NCI-H460 (cell line): ENCODE measurements at places on chromosomes 2 and 18.

DNA sequence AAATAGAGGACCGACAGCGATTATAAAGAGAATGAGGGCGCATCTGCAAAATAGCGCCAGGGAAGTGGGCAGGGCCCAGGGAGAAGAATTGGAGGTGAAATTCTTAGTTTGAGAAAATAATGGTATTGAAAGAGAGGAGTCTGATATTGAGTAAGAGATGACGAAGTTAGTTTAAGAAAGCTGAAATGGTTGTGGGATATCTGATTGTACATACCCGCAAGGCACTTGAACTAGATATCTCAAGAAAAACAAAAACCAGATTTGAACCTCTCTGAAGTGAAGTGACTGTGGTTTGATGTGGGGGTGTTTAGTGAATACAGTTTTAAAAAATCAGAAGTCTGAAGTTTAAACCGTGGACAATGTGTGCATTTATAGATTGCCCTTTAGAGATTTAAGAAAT is 38.9 kb downstream of the ZNF532 start:
- no peak for DNase-seq

GRCh38 chr2:44398243-44398897 is 36.6 kb downstream of the CAMKMT start:
- no peak for DNase-seq

DNA sequence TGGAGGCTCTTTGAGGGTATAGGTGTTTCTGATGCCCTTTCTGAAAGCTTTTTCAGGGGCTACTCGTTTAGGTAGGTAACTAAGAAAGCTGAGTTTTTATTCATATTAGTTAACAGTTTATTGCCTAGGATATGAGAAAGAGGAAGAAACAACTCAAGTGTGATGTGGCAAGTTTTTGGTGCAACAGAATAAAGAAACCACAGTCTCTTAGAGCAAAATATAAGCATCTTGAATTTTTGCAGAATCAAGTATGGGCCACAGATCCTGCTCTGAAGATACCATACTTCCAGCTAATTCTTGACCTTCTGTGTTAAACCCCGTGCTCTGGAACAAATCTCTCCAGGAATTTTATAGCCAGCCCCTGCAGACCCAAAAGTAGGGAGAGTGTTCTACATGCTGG is 147.7 kb upstream of the SLC1A4 start:
- no peak for DNase-seq

DNA sequence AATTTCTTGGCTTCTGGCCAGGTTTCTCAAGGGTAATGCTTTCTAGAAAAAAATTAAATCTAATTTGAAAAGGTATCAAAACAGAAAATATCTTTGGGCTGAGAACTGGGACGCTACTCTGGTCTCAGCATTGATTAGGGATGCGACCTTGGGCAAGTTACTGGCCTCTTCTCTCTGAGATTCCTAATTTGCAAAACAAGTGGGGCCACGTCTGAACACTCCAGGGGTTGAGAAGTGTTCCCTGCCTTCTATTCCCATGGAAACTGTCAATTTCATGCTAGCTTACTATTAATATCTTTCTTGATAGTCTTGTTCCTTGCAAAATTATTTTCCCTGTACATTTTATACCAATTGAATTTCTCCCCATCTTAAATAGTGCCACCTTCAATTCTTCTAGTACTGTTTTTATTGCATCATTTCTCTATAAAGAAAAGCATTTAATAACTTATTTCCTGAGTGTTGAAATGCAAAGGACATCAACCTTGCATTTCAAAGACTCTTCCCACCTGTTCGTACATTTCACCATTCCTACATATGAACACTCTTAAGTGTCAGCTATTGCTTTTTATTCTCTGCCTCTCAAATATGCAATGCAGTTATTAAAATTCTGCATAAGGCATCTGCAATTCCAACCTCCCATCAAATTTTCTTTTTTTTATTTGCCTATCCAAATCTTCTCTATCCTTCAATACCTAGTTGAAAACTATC is 118.3 kb upstream of the DSEL start:
- no peak for DNase-seq

- DNase-seq = no peak
Measured at GRCh38 chr2:70088598-70089219, 1.4 kb downstream of the PCBP1 start.

DNA sequence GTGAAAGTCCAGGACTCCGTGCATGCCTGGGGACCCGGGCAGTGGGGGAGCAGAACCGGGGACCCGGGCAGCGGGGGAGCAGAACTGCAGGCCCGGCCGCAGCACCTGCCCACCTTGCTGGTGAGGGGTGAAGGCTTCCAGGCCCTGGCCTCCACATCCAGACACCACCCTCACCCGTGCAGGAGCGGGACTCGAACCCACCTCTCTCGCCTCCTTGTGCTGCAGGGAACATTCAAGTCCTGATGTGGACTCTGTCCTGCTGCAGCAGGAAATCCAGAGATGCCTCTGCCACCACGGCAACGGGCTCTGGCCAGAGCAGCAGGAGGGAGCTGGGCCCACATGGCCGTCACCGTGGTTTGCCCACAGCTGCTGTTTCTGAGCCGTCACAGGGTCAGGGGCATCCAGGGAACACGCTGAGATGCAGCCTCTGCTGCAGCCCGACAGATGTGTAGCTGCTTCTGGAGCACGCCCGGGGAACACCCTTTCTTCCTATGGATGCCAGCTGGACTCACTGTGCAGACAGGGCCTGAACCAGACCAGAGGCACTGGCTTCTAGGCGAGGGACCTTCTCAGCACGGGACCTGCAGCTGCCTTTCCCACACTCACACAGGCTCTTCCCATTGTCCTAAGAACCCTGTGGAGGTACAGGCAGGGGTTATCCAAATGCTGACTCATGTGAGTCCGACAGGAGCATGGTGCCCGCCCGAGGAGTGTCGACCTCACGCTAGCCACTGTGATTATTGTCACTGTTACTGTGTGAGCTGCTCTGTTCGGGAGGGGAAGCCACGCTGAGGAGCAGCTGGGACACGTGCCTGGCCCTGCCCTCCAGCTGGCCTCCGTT is 89.2 kb upstream of the CTDP1 start:
- DNase-seq = no peak

DNA sequence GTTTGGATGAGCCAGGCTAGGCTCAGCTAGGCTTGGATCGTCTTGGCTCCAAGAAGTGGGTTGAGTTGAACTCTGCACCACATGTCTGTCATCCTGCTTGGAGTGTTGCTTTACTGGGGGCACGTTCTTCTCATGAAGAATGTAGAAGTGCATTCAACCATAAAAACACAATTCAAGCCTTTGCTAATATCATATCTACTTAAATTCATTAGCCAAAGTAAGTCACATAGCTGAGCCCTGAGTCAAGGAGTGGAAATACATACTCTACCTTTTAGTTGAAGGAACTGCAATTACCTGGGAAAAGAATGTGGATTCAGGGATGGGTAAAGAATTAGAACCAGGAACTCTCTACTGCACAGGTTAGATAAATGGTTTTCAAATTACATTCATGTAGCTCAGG is 360.4 kb upstream of the KCNH7 start:
- no peak for DNase-seq

DNA sequence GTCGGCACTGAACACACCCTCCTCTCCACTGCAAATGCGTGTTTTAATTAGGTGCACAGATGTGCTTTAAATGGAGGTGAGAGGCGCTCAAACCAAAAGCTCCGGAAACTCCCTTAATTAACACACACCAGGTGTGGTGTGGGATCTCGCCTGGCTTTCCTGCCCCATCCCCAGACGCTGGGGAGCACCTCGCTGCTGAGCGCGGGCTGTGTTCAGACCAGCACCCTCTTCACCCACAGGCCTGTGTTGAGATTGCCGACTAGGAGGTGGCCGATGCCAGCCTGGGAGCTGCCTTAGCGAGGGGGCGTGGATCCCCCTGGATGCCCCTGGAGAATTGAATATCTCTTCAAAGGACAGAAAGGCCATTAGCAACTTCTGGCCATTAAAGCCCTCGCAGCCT is 171.7 kb downstream of the MYT1L start:
- no peak for DNase-seq

GRCh38 chr2:85748039-85748734 is 5.6 kb upstream of the ATOH8 start:
- DNase-seq = no peak

DNA sequence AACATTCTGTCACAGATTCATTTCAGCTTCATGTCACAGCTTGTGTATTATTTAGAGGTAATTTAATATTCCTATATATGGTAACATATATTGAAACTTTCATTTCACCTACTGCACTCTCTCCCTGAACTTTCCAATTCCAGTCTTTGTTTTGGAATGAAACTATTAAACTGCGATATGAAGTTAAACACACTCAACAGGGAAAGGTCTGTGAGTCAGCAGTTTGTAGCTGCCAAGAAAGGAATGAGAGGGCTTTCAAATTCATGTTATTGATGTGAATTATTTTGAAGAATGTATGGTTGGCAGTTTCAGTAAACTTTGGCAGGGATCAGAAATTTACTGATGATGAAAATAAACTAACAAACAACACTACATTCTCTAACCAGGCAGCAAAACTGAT is 148.3 kb downstream of the HNMT start:
- no peak for DNase-seq

- DNase-seq = peak; percentile 54
Measured at GRCh38 chr2:66428986-66429612, 5.8 kb upstream of the MEIS1 start.

GRCh38 chr18:58755304-58756010 is 84.2 kb downstream of the MALT1 start:
- no peak for DNase-seq

DNA sequence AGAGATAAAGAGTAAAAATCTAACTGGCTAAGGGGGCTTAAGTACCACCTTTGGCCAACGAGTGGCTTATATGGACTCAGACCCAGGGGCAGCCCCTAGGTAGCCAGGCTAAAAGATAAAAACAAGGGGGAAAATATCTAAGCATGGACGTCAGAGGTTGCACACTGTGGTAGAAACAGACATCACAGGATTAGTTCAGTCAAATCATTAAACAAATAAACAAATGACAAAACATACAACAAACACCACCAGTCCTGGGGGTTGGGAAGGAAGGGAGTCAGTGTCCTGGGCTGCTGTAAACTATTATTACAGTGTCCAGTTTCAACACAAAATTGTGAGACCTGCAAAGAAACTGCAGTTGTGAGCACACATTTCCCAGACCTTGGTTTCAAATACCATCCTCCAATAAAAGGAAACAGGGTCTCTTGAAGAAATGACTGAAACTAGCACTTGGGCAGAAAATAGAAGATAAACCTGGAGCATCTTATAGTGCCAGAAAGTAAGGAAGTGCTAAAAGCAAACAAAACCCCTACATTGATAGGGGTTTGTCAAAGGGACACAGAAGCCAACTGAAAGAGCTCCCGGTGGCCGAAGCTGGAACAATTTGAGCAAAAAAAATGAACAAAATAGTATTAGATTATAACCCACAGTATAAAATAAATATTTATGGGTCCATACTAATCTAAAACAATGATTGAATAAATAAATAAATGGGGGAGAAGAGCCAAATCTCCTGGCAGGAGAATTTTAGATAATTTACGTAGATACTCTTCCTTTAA is 154.8 kb upstream of the KLF7 start:
- peak; percentile 37 for DNase-seq

DNA sequence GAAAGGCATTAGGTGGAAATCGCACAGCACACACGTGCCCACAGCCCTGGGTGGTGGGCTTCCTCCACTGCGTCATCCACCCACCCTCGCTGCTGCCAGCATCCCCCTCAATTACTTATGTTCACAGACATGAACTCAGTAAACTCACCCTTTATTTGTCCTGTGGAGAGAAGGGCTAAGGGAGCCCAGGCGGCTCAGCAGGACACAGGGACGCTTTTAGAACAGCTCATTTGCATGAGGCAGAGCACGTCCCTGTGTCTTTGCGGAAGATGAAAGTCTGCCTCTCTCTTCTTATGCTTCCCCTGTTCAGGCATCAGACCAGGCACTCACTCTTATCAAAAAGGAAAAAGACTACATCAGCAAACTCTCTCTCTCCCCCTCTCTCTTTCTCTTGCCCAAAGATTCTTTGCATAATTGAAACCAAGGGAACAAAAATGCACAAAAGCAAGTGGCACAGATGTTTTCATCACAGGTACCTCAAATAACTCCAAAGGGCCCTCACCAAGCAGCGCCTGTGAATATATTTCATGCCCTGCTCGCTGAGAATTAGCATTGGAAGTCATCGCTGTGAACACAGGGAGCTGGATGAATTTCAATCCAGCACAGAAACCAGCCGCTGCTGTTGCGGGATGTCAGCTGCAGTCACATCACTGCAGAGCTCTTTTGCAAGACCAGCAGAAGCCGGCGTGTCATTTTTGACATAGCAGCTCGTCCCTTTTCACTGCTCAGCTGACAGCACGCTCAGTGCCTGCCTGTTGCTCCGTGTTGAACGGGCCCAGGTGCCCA is 376.3 kb upstream of the MYT1L start:
- DNase-seq = no peak

DNA sequence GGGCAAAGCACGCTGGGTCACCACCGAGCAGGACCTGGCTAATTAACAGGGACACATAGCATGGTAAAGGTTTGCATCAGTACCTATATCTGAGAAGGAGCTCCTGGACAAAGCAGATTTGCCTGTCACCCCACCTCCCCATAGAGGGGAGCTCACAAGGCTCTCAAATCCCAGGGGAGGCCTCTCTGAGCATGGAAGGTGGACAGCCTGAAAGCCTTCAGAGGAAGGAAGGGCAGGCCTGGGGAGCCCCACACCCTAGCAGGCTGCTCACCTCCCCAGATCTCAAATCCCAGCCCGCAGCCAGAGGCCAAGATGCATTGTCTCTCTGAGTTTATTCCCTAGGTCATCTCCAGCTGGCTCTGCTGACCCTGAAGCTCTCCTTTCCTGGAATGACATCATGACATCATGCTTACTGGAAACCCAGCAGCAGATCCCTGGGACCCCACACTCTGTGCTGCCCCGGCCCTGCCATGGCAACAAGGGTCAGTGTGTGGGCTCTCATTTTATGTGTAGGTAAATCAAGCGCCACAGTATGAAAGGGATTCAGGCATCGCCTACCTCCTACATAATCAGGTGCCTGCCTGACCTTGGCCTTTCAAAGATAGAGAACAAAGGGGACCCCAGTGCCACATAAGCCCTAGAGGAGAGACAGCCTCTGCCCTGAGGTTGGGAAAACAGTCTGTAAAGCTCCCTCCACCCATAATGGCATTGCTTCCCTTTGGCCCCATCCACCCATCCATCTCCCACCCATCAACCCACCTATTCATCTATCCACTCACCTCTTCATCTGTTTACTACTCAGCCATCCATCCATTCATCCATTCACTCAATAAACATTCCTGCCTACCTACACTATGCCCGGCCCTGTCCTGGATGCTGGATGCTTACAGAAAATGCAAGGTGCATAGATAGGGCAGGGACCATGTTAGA is 15.7 kb upstream of the TEX51 start:
- no peak for DNase-seq

DNA sequence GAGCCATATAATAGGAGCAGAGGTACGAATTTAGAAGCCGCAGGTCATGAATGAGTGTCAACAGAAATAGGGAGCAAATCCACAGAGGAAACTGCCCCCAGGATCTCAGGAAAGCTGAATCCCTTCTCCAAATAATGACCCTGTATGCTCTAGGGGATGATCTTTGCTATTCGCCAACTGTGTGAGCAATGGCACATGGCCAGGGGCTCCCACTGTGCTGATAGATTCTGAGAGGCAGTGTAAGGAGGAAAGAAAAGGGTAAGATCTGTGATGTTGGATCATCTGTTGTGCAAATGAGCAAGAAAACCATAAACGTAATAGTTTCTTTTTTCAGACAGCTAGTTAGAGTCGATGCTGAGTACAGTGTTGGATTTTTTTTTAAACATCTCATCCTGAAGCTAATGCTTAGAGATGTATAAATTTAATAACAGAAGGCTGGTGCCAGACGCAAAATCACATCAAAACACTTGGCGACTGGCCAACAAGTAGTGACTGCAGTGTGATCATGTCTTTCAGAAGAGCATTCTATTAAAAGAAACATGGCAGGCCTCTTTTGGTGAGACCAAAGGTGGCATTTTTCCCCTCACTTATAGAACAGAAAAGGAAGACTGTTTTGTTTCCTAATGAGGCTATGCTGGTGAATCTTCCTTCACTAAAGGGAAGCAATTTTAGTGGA is 77.4 kb downstream of the ABCA12 start:
- no peak for DNase-seq
